ENCODE measurements at places on chromosomes 2 and 18. TPM values are rescaled to one million over a fixed set of nuclear protein-coding genes. Genes with fewer than 3 reads are reported as not detected.

- no peak for DNase-seq
These were observed 4.0 kb downstream of the CAD start for GRCh38 chr2:27221166-27221565.

GRCh38 chr18:69936191-69936558, 11.5 kb downstream of the CD226 start:
- DNase-seq = no peak

DNA sequence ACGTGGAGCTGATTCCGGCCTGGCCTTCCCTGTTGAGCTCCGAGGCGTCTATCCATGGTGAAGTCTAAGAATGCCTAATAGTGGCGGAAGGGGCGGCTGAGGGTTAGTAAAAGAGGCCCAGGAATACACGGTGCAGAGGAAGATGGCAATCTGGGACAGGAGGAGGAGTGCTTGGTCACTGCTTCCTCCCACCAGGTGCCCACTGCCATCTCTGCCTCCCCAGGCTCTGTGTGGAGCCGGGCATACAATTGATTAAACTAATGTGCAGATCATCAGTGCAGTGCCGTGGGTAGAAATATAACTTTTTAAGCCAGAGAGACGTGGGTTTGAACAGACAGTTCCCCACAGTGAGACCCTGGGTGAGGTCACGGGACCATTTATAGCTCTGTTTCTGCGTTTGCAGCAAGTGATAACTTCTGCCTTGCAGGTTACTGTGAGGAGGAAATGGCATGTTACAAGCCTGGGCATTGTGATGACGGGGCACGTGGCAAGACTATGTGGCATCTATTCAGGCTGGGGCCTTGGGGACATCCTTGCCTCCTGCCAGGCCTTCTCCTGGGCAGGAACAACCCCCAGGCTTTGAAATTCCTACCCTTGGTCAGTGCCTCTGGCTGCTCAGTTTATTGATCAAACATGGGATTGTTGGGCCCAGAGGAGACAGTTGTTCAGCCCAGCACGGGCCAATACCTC, 204.9 kb downstream of the ASB1 start:
- DNase-seq = no peak

The VWC2L gene
- not detected for total RNA-seq

GRCh38 chr2:226760412-226761194, 39.0 kb downstream of the IRS1 start:
- no peak for DNase-seq

The SERPINB5 gene
- 26.1 TPM for total RNA-seq

The TMEM37 gene
- total RNA-seq = 242 TPM
